Fibroblast of skin of back (primary cell): ENCODE measurements at places on chromosomes 11 and 22.

GRCh38 chr11:104199053-104199452 is 35.1 kb upstream of the PDGFD start:
- no peak for DNase-seq

DNA sequence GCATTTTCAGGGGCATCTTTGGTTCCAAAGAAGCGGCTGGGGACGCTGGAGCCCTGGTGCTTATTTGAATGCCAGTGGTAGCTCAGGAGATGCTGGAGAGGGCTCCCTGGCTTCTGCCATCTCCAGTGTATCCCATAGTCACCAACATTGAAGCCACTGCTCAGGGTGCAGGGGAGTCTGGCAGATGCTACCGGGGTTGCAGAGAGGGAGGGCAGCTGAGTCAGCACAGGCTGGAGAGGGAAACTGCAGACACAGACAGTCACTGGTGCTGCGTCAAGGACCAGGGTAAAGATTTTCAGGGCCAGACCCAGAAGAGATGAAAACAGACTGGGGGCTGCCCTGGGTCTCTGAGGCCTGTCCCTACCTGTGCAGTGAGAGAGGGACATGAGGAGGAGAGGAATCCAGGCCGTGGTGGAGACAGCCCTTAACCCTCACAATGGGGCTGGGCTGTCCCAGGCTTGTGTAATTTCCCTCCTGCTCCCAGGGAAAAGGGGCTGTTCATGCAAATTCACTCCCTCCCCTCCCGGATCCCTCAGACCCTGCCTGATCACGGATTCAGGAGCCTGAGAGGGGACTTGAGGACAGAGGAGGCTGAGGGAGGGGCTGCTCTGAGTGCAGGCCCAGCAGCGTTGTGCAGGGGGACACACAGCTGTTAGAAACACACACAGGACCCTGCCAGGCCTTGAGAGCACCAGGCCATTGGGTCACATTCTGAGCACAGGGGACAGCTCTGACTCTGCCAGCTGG is 126.9 kb upstream of the GRK3 start:
- DNase-seq: no peak

- no peak for DNase-seq
Observed at GRCh38 chr11:102929972-102930371, 25.6 kb downstream of the MMP13 start.

DNA sequence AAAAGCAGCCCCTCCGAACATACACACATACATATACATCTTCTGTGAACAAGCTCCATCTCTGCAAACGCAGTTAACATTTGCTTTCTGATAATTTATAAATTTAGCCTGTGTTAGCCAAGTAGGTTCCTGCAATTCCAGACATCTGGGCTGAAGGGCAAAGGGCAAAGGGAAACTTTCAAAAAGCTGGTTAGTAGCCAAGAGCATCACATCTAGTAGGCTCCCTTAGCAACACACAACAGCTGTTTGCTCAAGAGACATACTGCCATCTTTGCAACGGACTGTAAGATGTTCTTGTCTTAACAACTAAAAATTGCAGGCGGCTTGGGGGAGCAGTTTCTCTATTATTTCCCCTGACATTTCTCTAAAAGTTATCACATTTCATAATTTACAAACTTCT is 134.9 kb downstream of the RBFOX2 start:
- DNase-seq: no peak

- DNase-seq: no peak
Observed at GRCh38 chr11:98587884-98588283, 432.9 kb upstream of the CNTN5 start.

DNA sequence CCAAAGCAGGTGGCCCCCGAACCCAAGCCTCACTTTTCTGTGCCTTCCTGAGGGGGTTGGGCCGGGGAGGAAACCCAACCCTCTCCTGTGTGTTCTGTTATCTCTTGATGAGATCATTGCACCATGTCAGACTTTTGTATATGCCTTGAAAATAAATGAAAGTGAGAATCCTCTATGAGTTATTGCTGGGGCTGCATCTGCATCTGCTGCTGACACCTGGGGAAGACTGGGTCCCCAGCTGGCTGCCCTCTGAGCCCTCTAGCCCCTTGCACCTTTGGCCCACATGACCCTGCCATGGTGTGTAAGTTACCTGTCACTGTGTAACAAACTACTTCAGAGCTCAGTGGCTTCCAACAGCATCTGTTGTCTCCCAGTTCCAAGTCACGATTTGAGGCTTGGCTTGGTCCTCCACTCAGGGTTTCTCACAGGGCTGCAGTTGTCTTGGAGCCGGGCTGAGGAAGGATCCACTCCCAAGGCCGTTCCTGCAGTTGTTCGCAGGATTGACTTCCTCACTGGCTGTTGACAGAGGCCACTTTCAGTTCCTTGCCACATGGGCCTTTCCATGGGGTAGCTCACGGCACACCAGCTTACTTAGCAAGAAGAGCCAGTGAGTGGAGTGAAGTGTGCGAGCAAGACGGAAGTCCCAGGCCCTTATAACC is 13.5 kb upstream of the UVRAG start:
- no peak for DNase-seq

GRCh38 chr11:128282053-128282452 is 305.3 kb downstream of the ETS1 start:
- DNase-seq: no peak

GRCh38 chr11:78987748-78988147 is 413.1 kb upstream of the NARS2 start:
- DNase-seq: no peak

- DNase-seq: no peak
Observed at GRCh38 chr22:44819966-44820631, 67.7 kb downstream of the ARHGAP8 start.

DNA sequence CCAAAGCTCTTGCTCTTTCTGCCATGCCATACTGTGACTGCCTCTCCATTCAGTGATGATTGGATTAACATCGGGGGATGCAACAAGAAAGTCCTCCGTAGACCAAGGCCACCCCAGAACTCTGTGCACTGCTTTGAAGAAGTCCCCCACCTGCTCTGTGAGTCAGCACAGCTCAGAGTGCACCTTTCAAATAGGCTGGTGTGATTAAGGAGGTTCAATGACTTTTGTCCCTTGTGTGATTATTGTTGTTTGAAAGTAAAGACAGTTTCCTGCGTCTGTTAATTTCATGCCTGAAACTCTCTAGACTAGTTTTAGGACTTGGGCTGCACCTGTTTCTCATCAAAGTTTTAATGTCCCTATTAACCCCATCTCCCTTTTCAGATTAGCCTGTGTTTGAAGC is 33.0 kb upstream of the DBX1 start:
- DNase-seq: no peak
